AG04450 (cell line): ENCODE measurements at places on chromosomes 3 and 15.
A peak's percentile ranks its signal among the peaks of the same experiment; 100 is the strongest.

DNA sequence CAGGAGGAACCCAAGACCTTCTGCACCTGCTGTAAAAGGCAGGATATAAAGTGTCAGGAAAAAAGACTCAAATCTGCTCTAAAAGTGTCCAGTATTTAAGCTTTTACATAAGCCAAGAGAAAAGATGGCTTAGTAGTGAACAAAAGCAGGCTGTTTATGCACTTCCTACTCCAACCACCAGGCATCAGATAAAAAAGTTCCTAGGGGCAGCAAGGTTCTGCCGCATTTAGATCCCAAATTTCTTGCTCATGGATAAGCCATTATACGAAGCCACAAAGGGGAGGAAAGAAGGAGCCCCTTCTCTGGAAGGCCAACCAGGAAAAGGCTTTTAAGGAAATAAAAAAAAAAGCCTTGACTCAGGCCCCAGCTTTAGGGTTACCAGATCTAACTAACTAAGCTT, 10.6 kb upstream of the SLC9C1 start:
- no peak for DNase-seq

DNA sequence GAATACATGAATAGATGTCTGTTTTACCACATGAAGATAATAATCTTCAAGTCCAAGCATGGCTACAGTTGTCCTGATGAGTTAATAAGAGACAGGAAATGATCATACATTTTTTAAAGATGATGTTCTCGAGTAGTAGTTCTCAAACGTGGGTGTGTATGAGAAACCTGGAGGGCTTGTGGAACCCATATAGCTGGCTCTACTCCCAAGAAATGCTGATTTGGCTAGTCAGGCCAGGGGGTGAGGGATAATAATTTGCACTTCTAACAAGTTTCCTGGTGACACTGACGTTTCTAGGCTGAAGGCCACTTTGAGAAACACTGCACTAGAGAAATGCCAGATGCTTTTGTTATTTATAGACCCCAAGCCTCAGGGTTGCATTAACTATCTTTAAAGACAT, 37.0 kb downstream of the ROPN1B start:
- peak; percentile 3 for DNase-seq

DNA sequence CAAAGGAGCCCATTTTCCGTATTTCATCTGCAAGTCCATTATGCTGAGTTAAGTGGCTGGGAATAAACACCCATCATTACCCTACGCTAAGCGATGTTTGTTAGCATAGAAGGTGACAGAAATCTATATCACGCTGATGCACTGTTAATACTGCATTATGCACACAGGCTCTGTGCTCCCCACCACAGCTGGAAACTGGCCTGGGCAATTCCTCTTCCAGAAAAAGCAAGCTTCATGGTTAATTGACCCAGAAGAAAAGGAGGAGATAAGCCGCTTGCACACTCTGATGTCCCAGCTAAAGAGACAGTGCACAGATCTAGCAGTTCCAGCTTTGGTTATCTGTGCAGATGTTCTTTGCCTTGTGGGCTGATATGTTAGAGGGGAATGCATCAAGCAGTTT, 232.6 kb downstream of the NTRK3 start:
- no peak for DNase-seq

DNA sequence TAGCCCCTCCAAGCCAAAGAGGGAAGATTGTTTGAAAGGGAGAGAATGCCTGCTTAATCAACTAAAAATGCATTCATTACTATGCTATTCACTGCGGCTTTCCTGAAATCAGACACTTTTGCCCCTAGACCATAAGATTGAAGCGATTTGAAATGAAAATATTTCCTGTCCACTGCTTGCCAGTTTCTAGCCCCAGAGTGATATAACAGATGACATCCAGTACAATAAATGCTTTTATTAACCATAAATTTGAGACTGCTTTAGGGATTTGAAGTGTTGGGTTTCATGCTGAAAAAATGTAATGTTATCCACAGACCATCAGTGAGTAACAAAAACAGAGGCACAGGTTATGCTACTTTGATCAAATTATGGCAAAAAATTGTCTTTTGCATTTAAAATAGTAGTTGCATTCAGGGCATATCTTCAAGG, 14.1 kb downstream of the IL17RD start:
- no peak for DNase-seq

- no peak for DNase-seq
These were observed 768 bp downstream of the UBXN7 start for GRCh38 chr3:196431181-196432136.

GRCh38 chr3:8593021-8593827, 51.4 kb downstream of the SSUH2 start:
- DNase-seq, result no peak
